Left hindlimb (tissue), 1 donor: ENCODE measurements at places on chromosomes 7 and 10.
A peak's percentile ranks its signal among the peaks of the same experiment; 100 is the strongest.

- no peak for DNase-seq
Observed at GRCh38 chr7:63899691-63900393, 98.8 kb upstream of the ZNF722 start.

GRCh38 chr7:46459942-46460341 lies 538.9 kb upstream of the IGFBP3 start:
- DNase-seq = no peak

DNA sequence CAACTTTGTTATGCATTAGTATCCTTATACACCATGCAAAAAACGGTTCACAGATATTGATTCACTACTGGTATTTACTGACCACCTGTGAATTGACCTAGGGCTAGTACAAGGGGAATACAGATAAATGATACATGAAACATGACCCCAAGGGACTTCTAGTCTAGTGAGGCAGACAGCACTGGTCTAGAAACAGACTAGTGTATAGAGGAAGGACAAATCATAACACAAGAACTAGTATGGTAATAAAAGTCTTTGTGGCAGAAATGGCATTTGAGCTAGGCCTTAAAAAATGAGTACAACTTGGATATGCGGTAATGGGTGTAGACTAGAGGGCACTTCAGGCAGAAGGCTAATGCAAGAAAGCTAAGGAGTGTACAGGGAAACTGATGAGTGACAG lies 86.6 kb downstream of the SLC25A13 start:
- DNase-seq = no peak

DNA sequence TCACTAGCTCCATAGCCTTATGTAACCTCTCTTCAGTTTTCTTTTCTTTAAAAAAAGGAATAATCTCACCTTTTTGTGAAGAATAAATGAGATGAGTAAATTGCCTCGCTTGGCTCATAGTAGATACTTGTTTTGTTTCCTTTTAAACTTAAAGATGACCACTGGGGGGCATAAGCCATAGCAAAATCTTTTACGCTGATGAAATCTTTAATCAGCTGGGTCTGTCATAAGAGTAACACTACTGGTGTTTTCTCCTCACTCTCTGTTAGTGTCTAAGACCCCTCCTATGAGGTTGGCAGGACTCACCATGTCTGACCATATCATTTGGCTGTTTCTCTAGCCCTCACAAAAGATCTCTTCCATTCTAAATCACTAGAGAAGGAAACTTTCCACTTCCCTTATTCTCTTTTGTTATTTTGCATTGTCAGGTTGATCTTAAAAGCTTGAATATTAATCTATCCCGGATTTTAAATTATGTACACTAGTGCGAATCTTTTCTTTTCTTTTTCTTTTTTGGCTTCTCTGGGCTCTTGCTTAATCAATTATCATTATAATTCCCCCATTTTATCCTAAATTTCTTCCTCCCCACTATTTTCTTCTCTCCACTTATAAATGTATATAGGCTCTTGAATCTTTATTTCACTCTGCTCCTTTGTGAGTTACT lies 12.5 kb downstream of the STAG3 start:
- no peak for DNase-seq

DNA sequence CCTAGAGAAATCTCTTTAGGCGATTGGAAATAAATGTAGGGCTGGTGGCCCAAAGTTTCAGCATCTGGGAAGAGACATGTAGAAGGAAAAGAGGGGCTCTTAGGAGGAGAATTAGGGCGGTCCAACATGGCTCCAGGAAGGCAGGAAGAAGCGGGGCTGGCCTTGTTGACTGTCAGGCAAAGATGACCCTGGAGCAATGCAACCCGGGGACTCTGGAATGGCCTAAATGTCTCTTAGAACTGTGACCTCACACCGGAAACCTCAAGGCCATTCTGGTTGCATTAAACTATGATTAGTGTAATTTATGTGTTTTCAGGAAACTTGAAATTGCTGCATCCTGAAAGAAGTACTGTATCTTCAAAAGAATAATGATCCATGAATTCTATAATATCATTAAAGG lies 66.8 kb downstream of the NRP1 start:
- no peak for DNase-seq

DNA sequence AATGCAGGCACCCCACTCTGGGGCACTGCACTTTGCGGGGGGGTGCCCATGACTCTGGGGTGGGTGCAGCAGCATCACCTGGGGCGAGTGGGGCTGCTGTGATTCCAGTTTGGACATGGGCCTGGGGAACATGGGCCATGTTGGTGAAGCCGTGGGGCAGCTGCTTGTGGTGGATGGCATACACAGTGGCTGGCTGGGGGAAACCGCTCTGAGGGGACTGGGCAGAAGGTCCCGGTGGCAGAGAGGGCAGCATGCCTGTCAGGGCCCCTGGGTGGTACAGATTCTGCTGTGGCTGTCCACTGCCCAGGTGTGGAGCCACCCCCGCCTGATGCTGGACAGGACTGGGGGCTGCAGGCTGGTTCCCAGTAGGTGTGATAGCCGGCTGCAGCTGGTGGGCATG lies 57.2 kb downstream of the LRRC72 start:
- no peak for DNase-seq

DNA sequence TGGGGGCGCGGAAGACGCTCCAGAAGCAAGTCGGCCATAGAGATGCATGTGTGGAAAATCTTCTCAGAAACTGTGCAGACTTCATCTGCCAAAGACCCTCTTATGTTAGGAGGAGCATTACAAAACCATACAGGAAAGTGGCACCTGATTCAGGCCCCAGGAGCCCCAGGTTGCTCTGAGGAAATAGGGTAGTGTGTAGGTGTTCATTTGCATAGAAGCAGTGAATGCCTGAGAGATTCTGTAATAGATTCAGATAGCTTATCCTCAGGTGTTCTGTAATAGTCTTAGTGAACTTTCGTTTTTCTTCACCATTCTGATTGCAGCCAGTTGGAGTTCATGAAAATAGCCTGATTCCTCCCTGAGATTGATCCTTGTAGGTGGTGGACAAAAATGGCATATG lies 106.4 kb upstream of the GJD4 start:
- DNase-seq = no peak

DNA sequence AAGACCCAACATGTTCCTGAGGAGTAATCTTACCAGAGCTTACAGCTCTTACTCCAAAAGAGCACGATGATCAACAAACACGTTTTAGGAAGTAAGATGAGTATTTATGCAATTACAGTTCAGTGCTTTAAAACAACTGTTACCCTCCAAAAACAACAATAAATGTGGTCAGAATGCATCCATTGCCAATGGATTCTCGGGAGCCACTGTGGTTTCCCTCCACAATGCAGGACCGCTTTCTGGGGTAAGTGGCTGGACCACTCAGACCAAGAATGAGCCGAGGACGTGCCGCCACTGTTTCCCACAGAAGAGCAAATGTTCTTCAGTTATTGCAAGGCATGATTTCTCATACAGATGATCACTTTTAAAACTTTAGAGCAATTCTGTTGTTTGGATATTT lies 232.3 kb upstream of the MKLN1 start:
- peak; percentile 37 for DNase-seq

DNA sequence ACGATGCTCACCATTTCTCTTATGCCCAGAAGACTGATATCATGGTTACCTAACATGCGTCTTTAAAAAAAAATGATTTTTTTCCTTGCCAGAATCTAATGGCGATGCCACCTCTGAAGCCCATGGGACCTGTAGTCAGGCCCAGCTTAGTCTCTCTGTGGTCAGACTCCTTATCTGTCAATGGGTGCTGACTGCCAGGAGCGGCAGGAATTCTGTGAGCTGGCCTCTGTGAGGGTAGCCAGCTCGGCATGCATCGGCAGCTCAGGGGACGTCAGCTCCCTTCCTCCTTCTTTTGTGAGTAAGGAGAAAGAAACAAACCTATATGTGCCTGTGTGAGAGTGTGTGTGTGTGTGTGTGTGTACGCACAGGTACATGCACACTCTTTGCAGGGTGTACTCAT lies 49.9 kb upstream of the ZRANB1 start:
- DNase-seq = no peak

- DNase-seq = no peak
Observed at GRCh38 chr7:1632916-1633785, 36.9 kb upstream of the ELFN1 start.

GRCh38 chr7:47104206-47104549 lies 477.7 kb downstream of the TNS3 start:
- DNase-seq = no peak

GRCh38 chr10:90399782-90400181 lies 458.1 kb downstream of the HTR7 start:
- no peak for DNase-seq

DNA sequence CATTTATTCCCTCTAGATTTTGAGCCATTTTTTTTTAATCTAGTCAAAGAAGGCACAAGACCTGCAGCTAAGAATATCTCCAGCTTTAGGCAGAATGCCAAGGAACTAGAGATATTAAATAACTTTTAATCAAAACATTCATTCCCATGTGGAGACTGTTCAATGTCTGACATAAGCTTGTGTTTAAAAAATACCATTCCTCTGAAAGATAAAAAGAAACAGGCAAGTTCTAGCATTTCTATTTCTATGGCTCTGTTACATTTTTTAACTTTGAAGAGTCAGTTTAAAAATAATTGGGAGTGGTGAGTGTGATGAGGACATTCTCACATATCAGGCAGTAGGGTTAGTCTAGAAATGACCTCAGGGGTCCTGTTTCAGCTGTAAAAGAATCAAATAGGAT lies 48.0 kb downstream of the RHOBTB1 start:
- no peak for DNase-seq

GRCh38 chr10:119370111-119370741 lies 162.9 kb downstream of the GRK5 start:
- DNase-seq = peak; percentile 74

DNA sequence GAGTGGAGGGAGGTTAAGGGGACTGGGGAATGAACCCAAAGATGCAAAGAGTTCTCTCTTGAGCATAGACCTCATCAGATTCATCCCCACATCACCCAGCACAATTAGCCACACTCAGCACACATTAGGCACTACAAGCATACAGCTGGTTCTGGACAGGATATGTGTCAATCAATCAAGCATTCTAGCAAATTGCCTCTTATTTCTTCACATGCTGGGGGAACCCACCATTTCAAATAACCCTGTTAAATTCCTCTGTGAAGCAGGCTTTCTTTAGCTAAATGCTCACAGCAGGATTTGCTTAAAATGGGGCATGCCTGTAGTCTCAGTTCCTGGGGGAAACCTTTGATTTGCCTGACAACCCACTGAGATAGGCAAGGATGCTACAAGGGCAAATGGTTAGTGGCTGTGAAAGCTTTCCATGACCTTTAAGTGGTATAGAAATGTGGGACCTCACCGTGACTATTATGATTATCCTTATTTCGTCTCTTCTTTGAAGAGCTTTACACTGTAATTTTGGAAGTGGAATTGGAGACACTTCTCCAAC lies 193.4 kb upstream of the ZMIZ1 start:
- DNase-seq = no peak

- no peak for DNase-seq
Observed at GRCh38 chr10:34702982-34703381, 112.1 kb downstream of the PARD3 start.

DNA sequence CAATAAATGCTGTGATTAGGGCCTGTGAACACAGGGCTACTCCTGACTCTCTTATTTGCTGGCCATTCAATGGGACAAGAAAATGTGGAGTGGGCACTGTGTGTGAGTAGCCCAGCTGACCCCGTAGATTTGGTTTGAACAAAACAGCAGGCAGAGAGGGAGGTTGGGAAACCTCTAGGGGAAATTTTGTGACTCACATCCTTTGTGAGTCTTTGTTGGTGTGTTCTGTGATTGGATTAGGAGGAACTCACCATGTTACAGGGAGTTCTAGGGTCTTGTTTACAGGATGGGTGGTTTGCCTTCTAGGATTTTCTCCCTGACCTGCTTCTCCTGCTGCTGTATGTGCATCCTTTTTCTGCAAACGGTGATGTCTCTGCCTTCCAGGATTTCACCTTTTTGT lies 128.3 kb upstream of the MKI67 start:
- no peak for DNase-seq

DNA sequence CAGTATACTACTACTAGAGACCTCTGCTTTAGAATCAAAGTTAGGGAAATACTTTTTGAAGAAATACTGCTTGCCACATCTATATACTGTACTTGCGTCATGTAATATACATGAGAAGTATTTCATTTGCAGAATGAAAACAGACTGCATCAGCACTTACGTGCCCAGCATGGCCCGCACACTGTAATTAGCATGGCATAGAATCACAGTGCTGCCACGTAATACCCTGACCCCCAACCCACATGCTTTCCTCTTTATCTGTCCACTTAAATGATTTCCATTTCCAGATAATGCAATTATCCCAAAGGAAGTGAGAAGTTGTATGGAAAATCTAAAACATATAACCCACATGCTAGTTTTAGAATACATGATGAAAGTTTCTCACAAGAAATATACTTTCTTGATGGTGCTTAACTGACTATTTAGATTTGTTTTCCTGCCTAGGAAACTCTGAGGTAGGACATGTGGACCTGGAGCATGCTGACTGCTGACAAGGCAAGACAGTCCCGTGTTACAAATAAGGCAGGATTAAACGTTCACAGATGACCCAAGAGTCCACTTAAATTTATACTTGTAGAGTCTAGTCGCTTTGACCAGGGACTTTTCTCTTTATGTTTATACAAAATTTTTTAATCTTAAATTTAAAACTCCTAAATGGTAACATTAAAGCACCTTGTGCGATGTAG lies 12.6 kb downstream of the USP6NL start:
- no peak for DNase-seq

DNA sequence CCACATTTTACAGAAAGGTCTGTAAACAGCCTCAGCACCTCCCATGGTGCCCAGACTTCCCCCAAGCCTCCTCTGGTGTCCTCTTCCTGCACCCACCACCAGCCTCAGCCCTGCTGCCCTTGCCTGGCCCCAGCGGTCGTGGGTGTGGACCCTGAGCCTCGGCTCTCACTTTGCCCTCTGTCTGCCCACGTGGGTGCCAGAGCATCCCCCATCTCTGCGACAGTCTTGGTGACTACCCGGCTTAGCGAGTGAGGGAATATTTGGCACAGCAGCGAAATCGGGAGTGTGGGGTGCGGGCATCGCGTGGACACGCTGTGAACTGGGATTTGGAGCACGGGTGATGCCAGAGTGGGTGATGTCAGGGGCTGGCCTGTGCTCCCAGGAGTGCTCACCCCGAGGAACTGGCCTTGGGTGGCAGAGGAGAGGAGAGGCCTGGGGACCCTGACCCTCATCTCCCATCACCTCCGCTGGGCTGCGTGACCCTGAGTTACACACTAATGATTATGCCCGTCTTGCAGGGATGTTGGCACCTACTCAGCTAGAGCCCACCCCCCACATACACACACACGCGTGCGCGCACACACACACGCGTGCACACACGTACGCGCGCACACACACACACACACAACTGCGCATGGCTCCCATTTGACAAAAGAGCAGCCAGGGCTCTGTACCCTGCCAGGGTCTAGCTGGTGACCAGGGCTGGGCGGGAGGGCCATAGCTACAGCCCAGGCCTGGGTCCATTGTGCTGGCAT lies 8.7 kb downstream of the ELFN1 start:
- no peak for DNase-seq

- no peak for DNase-seq
Observed at GRCh38 chr10:94208315-94208714, 154.4 kb downstream of the NOC3L start.

- DNase-seq = no peak
Observed at GRCh38 chr10:91420868-91421267, 10.7 kb downstream of the HECTD2 start.
